ENCODE measurements at places on chromosomes 2 and 18.

GRCh38 chr2:229610333-229610732 is 104.0 kb downstream of the DNER start:
- DNase-seq, result no peak

- no peak for DNase-seq
These were observed 43.0 kb downstream of the SALL3 start for GRCh38 chr18:79022603-79023002.

- no peak for DNase-seq
These were observed 128.5 kb downstream of the ARL6IP6 start for GRCh38 chr2:152846697-152847470.

- no peak for DNase-seq
These were observed 251.7 kb downstream of the HNMT start for GRCh38 chr2:138215958-138216357.

DNA sequence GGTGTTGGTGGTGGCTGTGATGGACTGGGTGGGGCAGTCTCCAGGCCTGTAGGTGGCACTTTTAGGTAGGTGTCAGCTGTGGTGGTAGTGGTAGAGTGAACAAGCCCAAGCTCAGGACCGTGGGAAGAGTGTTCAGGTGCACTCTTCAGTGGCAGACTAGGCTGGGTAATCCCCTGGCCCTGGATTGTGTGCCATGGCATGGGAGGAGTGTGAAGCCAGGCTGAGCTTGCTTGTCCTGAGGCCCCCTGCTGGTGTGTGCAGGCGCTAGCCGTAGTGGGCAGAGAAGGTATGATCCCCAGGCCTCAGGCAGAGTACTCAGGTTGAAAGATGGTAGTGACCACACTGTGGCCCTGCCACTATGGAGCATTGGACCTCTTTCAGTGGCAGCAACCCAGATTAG is 850.3 kb downstream of the DSC3 start:
- no peak for DNase-seq

Measured in NCI-H2029 (cell line).